ENCODE measurements at places on chromosomes 4 and X. TPM values are rescaled to one million over a fixed set of nuclear protein-coding genes. Genes with fewer than 3 reads are reported as not detected.

The MFAP3L gene
- 1.4 TPM for polyA plus RNA-seq

The TMEM184C gene
- polyA plus RNA-seq: 20.1 TPM

The ARHGEF6 gene
- 45.3 TPM for polyA plus RNA-seq

The CNKSR2 gene
- 2.1 TPM for polyA plus RNA-seq

The CTAG1A gene
- polyA plus RNA-seq: not detected

The EDA gene
- 19.2 TPM for polyA plus RNA-seq

All from forelimb muscle (tissue), 1 donor.